ENCODE measurements at places on chromosomes 6 and 20.

DNA sequence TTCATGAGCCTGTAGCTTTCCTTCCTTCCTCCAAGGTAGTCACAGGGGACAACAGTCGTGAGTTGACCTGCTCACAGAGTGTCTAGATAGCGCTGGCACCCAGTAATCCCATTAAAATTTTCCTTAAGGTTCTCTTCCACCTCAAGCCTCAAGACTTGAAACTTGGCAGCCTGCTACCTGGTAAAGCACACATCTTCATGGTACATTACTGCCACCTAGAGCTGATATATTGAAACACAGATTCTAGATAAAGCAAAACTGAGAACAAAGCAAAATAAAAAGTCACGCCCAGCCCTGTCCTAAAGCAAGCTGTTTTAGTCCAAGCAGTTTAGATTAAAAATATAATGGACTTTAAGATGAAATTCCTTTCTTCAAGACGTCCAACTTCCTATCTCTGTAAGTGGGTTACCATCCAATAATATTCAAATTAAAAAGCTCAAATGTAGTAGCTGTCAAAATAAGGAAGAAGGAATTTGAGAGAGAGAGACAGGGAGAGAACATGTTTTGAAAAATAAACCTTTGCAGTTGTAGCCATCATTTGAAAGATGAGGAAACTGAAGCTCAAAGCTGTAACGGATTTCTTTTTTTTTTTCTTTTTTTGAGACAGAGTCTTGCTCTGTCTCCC lies 50.7 kb upstream of the CD83 start:
- no peak for DNase-seq

DNA sequence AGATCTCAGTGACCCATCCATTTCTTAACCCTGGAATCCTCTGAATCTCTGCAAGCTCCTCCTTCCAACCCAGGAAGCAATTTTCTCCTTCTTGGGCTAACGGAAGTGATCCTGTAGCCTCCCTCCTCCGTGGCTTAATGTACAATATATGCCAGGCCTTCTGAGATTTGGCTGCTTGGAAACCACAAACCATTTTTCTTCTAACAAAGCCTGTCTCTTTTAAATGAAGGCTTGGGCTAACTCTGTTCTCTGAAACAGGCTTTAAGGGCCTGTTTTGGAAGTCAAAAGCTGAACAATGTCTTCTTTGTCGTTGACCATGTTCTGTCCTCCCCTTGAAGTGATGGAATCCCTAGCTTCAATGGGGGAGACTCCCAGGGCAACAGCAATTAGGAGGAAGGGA lies 14.9 kb downstream of the FYN start:
- no peak for DNase-seq

DNA sequence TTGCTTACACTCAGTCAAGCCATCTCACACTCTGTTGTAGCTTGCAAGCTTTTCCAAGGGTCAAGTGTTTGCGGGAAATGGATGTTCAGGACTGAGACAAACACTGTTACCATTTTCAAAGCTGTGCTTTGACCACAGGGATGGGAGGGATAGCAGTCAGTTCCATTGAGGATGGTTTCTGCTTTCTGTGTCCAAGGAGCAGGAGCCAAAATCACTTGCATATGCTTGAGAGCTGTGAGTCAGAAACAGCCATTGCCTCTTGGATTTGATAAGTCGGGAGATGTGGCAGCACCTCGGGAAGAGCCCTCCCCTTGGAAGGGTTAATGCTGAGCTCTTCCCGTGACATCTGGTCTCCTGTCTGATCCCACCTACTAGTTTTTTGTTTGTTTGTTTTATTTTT lies 85.2 kb downstream of the TCP11 start:
- DNase-seq = no peak

DNA sequence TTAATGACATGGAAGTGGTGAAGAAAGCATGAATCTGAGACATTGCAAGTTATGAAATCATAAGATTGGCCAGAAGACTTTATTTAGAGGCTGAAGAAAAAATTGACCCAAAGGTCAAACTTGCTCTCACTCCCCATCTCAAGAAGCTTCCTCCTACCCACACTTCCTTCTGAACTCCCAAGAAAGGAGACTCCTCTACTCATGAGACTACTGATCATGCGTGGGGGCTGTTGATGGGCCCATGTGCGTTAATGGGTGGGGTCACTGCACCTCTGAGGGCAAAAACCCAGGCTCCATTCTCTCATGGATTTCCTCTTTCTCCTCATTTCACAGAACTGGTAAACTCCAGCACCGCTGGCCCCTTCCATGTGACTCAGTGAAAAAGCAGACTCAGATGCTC lies 470.6 kb upstream of the ARID1B start:
- DNase-seq = no peak

DNA sequence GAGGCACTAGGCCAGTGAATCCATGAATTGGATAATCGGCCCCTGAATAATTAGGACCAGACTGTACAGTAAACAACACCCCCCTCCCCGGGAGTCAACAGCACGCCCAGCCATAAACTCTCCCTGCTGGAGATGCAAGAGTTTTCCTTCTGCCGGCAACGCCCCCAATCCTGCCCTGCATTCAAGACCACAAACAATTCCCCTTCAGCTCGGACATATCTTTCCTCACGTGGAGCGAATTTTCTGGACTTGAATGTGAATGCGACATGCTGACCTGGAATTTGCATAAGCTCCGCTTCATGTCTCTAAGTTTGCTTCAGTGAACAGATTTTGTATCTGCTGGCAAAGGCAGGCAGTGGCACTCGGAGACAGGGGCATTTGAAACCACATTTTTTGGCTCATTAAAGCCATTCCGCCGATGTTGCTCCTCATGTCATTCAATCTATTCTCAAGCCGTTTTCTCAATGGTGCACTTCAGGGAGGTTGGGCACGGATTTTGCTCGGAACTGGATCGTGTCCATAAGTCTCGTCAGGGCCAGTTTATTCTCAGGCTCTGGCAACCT lies 38.0 kb upstream of the GMPR start:
- DNase-seq = no peak

DNA sequence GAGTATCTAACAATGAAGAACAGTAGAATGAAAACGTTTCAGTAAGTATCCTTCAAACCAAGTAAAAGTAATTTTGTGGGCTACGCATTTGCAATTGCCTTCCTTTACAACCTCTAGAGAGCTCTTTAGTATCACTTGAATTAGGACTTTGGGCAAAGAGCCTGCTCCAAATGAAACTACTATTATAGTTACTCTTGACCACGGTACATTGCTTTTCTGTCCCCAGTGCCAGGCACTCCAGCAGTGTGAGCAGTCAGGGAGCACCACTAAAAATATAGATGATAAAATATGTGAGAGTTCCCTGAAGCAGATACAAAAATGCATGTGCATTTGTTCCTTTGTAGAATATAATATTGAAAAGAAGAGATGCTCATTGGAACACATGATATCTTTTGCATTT lies 450.1 kb upstream of the MANEA start:
- DNase-seq = peak; percentile 35

DNA sequence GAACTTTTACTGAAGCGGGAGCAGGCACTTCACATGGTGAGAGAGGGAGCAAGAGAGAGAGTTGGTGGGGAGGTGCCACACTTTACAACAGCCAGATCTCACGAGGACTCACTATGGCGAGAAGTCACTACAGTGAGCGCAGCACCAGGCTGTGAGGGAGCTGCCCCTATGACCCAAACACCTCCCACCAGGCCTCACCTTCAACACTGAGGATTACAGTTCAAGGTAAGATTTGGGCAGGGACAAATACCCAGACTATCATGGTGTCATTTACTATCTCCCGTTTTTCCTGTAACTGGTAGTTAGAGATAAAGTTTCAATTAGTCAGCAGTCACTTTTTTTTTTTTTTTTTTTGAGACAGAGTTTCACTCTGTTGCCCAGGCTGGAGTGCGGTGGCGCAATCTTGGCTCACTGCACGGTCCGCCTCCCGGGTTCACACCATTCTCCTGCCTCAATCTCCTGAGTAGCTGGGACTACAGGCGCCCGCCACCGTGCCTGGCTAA lies 7.8 kb downstream of the RBCK1 start:
- DNase-seq = no peak

DNA sequence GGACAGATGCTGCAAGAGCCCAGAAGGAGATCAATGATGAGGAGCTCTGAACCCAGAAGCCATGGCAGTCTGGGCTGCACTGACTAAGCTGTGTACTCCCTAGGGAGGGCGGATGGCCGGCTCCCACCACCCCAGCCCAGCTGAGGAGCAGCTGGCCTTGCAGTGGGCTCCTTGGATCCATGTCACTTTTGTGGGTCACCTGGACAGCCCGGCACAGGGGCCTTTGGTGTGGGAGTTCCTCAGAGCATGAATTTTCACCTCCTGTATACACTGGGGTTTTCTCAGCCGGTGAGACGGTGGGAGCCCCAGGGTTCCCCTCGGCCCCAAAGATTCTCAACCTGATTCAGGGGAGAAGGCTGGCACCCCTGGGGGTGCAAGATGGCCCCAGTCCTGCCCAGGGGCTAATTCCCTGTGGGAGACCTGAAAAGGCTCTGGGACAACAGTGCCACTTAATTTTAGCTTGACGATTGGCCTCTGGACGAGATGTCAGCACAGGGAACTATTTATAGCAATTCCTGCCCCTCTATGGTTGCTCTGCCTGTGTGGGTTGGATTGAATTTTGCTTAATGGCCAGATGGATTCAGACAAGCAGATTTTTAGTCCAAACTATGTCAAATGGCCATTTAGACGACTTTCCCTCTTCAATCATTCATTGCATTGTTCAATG lies 121.6 kb upstream of the PMEPA1 start:
- DNase-seq = no peak

- no peak for DNase-seq
Measured at GRCh38 chr6:30914854-30915590, 984 bp downstream of the VARS2 start.

DNA sequence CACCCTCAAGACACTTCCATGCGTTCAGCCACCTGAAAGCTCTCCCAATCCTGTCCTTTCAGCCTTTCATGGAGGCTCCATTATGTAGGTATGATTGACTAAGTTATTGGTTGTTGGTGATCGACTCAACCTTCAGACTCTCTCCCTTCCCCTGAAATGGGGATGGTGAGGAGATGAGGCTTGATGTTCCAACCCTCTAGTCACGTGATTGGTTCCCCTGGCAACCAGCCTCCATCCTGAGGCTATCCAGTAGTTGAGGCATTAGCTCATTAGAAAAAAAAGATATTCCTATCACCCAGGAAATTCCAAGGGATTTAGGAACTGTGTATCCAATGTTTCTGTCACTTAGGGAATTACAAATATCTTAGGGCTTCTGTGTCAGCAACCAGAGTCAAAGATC lies 426.6 kb downstream of the PKHD1 start:
- DNase-seq = no peak

DNA sequence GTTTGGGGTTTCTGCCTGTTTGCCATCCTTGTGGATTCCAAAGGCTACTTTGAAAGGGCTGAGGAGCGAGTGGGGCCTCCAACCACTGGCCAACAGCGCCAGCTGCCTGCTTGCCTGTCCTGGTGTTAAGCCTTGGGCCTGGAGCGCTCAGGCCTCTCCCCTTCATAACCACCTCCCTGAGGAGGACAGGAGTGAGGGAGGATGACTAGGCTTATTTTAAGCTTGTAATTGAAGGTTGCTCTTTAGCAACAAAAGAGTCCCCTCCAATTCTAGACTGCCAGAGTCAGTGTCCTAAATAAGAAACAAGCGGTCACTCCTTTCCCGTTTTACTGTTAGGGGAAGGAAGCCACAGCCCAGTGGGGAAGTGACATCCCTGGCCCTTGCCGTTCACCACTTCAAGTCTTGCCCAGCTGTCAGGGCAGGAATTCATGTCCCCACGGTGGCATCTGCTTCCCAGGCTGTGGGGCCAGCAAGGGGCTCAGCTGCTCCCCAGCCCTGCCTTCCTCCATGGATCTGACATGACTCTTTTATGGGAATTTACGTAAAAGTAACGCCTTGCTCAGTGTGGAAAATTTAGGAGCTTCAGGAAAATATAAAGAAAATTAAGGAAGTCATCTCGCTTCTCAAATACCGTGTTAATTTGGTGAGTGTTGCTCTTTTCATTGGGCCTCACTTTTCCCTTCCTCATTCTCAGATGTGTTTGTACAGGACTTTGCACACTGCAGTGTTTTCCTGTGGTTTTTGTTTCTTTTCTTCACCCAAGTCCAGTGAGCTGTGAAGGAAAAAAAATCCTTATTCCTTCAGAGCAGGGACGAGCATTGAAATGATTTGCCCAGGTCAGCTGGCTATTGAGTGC lies 57.8 kb downstream of the SSR1 start:
- DNase-seq = no peak

GRCh38 chr20:51070621-51071020 lies 47.7 kb upstream of the KCNG1 start:
- DNase-seq = no peak

DNA sequence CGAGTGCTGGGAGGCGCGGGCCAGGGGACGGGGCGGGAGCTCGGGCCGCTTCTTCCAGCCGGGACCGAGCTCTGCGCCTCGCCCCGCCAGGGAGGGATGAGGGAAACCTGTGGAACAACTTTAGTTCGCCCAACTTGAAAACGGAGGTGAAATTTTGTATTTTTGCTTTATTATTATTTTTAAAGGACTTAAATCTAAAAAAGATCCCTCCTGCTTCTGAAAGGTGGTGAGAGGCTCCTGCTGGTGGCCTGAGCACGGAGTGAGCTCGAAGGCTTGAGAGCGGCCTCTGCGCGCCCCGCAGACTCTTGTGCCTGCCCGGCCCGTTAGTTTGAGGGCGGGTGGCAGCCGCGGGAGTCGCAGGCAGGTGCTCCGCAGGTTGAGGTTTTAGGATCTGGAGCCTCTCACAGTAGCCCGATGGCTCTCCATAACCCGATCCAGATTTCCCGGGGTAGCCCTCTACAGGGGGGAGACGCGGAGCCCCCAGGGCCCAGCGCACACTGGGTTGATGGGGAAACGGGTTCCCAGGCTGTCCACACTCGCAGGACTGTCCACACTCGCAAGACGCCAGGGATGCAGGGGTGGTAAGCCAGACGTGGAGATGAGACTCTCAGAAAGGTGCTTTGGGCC lies 46.2 kb upstream of the SUPT3H start:
- no peak for DNase-seq

DNA sequence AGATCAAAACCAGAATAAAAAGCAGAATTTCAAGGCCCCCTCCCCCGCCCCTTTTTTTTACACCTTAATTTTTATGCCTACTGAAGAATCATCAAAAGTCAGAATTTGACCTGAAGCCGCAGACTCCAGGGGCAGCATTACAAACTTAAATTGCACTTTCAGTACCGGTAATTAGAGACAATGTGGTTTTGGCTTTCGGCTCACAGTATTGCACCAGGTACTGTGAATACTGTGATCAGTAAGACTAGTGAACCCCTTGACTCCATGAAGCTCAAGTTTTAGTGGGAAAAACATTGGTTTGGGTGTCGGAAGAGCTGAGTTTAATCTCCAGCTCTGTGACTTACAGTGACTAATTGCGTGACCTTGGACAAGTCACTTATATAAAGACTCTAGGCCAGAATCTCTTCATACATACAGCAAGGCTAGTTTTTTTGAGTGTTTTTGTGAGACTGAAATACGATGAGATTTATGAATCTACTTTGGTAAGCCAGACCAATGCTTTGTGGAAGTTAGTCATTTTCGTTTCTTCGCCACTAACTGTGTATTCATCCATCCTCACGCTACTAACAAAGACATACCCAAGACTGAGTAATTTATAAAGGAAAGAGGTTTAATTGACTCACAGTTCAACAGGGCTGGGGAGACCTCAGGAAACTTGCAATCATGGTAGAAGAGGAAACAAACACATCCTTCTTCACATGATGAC lies 114.7 kb downstream of the SASH1 start:
- DNase-seq = no peak

- no peak for DNase-seq
Measured at GRCh38 chr6:5205035-5205507, 55.7 kb downstream of the LYRM4 start.
